ENCODE measurements at places on chromosomes 12 and 14.

- DNase-seq: peak; percentile 21
These were observed 10.5 kb downstream of the ARHGEF25 start for GRCh38 chr12:57621497-57622292.

GRCh38 chr14:105938055-105938863, 411.9 kb downstream of the TMEM121 start:
- DNase-seq: no peak

DNA sequence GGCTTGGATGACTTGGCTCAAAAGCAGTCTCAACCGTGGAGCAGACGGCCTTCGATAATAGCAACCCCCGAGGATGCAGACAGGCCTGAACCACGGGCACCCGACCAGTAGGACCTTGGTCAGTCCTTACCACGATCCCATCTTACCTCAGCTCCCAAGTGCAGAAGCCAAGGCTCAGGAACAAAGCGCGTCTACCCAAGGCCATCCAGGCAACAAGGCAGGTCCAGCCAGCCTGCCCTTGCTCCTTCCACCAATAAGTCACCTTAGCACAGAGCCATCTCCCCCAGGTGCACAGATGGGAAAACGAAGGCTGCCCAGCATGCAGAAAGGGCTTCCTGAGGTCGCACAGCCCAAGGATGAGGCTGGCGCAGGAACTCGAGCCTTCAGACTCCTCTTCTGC, 77.3 kb downstream of the BCL11B start:
- no peak for DNase-seq

DNA sequence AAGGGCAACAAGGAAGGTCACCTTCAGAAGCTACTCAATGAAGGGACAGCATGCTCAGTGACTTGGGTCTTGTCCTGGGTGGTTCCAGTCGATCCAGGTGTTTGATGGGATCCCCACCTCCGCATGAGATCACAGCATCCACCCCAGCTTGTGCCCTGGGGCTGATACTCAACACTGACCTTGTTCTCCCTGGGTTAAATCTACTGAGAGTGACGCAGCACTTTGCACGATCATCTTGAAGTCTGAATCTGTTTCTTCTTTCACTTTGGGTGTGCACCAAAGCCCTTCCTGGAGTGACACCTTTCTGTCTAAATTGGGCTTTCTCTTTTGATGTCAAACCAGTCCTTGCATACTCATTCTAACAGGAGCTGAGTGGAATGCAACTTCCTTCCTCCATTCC, 13.8 kb downstream of the NOS1 start:
- no peak for DNase-seq

DNA sequence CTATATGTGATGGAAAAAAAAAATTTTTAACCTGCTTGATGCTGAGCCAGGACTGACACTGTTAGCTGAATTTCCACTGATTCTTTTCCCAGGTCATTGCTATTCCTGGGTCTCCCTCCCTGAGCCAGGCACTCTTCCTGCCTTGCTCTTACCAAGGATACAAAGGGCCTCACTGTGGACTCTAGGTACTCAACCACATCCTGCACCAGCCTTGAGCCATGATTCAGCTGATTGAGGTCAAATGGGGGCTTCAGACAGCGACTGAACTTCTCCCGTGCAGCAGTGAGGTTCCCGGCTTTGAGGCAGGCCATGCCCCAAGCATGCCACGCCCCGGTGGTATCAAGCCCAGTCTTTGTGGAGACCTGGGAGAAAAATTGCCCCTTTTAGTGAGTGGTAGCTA, 54.3 kb downstream of the ZFYVE26 start:
- DNase-seq: no peak
